ENCODE measurements at places on chromosomes 16 and 17.

DNA sequence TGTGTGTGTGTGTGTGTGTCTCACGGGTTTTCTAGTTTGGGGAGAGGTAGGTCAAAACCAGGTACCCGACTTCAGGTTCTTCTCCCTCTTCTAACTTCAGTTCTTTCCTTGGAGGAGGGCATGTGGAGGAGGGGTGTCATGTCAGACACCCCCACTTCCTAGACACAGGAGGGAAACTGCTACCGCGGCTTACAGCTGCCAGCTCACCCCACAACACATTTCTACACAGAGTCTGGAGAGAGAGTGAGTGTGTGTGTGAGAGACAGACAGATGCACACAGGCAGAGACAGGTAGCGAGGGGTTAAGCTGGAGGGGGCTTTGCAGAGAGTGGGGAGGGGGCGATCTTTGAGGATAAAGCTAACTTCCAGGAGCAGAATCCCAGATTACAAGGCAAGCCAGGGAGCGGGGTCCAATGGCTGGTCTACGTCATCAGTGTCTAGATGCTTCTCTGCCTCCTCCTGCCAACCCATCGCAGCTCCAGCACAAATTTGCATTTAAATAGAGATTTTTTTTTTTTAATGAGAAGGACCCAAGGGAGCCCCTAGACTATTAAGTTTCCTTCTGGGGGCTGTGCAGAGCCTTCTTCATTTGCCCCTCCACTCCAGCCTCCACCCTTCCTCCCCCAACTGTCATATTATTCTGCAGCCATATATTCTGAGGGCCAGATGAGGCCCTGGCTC, 48.9 kb downstream of the MRM1 start:
- DNase-seq = no peak

GRCh38 chr17:80565343-80566053, 20.9 kb downstream of the RPTOR start:
- DNase-seq = no peak

GRCh38 chr17:32124985-32125847, 17.1 kb upstream of the RHOT1 start:
- no peak for DNase-seq

DNA sequence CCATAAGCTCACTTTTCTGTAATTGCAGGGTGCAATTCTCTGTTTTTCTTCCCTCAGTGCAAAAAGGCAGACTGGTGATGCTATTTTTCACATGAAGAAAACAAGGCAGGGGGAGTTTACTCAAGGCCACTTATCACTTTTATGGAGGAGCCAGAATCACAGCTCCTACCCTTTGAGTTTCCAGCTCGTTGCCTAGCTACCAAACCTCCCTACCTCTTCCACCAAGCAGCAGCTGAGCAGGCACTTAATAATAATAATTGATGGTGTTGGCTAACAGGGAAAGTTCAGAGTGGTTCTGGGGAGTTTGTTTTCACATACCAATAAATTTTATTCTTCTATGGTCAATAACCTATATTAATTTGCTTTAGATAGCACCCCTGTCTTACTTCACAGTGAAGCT, 31.9 kb upstream of the MPHOSPH6 start:
- DNase-seq = no peak

DNA sequence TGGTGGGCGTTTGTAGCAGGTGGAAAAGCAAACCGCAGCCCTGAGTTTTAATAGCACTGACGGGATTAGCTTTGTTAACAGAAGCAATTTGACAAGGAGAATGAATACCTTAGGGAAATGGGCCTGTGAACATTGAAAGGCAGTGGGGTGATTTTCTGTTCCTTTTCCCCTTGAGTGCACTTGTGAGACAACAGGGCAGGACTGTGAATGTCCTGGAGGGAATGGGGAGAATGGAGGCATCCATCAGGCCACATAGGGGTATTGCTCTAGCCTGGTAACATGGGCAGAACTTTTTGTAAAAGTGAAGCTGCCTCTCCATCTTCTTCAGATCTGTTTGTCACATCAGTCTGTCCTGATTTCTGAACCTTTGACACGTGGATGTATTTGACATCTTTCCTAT, 26.2 kb downstream of the USP43 start:
- no peak for DNase-seq

DNA sequence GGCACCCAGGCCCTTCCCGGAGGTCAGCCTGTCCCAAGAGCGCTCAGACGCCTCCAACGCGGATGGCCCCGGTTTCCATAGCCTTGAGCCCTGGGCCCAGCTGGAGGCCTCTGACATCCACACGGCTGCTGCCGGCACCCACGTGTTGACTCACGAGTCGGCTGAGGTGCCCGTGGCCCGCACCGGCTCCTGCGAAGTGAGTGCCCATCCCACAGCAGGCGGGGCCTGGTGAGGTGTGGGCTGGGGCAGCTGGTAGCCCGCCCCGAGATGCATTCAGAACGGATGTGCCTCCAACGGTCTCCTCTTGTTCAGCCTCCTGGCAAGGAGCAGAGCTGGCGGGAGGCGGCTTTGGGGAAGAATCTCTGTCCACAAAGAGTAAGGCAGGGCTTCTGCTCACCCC, 2.7 kb downstream of the WDR90 start:
- no peak for DNase-seq

DNA sequence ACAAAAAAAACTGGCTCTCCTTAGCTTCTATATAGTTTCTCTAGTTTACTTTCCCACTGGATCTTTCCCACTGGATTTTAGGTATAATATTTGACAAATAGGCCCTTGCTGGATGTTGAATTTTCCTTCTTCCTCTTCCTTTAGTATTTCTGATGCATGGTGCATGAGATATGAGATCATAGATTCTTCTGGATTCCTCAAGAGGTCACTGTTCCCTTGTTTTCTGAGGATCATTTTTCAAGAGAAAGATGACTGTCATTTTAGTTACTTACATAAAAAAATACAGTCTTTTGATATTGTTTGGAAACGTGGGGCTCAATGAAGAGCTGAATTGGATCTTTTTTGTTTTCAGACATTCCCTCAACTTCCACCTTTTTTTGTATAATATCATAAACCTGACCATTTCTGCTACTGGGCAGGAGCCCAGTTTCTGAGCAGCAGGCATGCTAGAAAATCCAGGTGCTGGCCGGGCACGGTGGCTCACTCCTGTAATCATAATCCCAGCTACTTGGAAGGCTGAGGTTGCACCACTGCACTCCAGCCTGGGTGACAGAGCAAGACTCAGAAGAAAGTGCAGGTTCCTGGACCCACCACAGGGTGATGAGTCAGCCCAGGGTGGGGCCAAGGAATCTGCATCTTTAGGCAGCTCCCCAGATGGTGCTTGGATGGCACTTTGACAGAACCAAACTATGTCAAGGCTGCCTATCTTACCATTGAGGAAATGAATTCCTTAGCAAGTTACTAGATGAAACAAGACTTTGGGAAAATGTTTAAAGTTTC, 70.3 kb downstream of the SDR42E1 start:
- no peak for DNase-seq

- DNase-seq = no peak
Measured at GRCh38 chr17:57125866-57126265, 40.8 kb downstream of the AKAP1 start.

DNA sequence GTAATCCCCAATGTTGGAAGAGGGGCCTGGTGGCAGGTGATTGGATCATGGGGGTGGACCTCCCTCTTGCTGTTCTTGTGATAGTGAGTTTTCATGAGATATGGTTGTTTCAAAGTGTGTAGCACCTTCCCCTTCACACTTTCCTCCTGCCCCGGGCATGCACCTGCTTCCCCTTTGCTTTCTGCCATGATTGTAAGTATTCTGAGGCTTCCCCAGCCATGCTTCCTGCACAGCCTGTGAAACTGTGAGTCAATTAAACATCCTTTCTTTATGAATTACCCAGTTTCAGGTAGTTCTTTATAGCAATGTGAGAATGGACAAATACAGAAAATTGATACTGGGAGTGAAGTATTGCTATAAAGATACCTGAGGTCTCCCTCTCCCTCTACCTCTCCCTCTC, 29.4 kb downstream of the RNF112 start:
- DNase-seq = no peak

DNA sequence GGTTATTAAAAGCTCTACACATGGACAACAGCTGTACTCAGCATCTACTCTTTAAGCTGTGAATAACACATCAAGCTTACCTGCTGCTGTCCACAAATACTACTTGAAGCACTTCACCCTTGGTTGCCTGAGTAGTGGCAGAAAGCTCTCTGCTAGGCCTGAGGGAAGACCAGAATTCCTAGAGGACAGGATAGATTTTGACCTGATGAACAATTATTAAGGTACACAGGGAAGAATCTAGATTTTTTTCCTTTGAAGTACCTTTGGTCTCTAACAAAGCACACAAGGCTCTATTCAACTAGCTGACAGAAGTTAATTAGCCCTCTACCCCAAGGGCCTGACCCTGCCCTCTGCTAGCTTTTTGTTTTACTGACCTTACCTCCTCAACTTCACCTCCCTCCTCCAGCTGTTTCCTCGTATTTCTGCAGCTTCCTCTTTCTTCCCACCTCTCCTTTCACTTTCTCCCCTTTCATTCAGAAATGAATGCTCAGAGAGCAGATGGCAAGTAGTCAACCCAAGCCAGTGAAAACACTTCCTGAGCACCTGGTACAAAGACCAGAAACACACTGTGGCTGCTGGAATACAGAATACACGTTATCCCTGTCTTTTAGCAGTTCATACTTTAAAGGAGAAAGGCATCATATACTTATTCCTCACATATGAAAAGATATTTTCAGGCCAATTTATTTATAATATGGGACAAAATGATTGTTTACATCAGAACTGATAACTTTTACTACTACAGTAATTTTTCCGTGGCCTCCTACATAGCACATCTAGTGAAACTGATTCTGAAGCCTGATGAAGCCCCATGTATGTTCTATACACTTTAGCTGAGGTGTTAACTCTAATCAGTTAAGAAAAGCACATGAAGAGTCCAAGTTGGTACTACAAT, 5.7 kb upstream of the VEZF1 start:
- DNase-seq = no peak

All from tibial nerve (tissue), 4 donors.